ENCODE measurements at places on chromosomes 7 and 10. TPM values are rescaled to one million over a fixed set of nuclear protein-coding genes. Genes with fewer than 3 reads are reported as not detected.

- DNase-seq = no peak
Measured at GRCh38 chr10:3814838-3815220, 29.8 kb upstream of the KLF6 start.

DNA sequence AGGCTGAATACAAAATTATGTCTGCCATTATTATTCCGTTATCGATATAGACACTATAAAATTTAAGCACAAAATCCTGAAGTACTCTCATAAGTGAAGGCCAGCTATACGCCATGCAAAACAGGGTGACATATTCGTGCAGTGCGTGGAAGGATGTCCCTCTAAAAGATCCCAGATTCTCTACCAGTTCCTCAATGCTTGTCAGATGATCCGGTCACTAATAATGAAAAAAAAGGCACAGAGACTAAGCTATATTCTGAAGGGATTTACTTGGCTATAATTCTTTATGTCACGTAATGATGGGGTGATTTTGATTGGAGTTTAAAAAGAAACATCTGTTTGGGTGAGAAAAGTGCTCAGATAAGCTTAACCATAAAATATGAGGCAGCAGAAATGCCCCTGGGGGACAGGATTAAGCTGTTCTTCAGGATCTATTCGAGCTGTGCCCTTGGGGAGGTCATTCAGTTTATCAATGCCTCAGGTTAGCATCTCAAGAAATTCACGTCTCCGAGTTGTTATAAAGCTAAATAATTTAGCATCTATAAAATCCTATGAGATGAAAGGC is 229.7 kb upstream of the PITRM1 start:
- DNase-seq = no peak

The TAS2R38 gene
- not detected for total RNA-seq

GRCh38 chr7:118094044-118094443 is 89.9 kb upstream of the LSM8 start:
- DNase-seq = no peak

- no peak for DNase-seq
Measured at GRCh38 chr10:131920693-131921092, 19.9 kb downstream of the PPP2R2D start.

The HYAL4 gene
- total RNA-seq = not detected

The CCDC136 gene
- total RNA-seq = 74.2 TPM

DNA sequence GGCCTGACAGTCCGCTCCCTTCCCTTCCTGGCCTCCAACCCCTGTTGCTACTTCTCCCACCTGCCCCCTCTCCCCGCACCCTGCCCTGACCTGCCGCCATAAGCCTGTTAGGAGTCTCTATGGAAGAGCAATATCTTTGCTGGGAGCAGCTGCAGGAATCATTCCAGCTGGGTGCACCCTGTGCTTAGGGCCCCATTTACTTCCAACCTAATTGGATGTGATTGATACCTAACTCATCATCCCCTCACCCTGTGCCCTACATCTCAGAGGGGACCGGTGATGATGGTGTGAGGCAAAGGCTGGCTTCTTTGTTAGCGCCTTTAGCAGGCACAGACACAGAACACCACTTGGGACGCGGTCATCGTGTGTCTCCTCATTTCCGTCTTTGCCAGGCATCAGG is 80.0 kb upstream of the FAM180A start:
- no peak for DNase-seq

DNA sequence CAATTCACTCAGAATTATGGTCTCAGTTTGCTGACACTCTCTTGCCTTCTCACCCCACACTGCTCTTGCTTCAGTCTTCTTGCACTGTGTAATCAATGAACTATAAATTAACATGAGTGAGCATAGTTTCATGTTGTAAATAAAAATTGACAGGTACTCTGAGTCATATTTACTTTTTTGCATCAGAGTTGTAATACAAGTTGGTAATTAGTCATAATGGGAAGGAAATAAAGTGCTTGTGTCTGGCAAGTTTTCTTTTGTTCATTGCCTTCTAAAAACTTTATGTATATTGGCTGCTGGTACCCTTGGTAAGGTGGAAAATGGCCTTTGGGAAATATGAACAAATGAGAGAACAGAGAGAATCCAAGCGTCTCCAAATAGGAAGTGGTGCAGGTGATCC is 169.3 kb upstream of the MAGI2 start:
- no peak for DNase-seq

- DNase-seq = no peak
Measured at GRCh38 chr7:29853789-29854188, 47.5 kb downstream of the WIPF3 start.

- DNase-seq = no peak
Measured at GRCh38 chr10:93079663-93080349, 6.1 kb downstream of the CYP26A1 start.

DNA sequence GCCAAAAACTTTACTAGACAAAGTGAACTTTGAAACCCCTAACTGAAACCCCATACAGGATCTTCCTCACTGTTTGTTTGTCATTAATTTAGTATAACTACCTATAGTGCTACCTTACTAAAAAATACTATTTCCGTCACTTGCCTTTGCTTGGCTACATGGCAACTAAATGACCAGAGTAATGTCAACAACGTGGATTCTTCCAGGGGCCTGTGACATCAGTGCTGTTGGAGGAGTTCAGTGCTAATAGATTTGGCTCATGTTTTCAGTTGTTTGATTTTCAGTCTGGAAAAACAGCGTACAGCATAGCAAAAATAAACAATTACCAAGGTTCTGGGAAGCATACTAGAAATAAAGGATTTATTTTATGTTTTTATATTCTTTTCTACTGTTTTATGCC is 3.0 kb upstream of the ASB15 start:
- DNase-seq = no peak

The PRF1 gene
- total RNA-seq = not detected

GRCh38 chr10:32298075-32298812 is 48.7 kb downstream of the EPC1 start:
- no peak for DNase-seq

DNA sequence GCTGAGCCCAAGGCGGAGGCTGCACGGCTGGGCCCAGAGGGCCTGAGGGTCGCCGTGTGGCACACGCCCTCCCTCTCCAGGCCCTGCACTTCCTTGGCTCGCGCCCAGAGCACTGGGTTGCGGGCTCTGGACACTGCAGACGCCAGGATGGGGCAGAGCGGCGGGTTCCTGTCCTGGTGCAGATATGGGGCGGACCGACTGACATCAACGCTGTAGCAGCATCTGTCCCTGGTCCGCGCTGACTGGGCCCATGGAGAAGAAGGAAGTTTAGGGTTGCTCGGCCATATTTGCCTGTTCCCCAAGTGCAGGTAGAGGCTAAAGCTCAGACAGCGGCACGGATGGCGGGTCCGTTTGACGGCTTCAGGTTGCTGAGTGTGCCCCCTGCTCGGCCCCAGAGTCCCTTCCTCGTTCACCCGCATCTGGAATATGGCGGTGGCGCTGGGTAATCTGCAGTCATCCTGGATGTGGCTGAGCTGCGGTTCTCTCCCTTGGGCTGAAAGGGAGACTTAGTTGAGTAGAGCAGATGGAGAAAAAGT is 116.1 kb downstream of the OR13A1 start:
- DNase-seq = no peak

DNA sequence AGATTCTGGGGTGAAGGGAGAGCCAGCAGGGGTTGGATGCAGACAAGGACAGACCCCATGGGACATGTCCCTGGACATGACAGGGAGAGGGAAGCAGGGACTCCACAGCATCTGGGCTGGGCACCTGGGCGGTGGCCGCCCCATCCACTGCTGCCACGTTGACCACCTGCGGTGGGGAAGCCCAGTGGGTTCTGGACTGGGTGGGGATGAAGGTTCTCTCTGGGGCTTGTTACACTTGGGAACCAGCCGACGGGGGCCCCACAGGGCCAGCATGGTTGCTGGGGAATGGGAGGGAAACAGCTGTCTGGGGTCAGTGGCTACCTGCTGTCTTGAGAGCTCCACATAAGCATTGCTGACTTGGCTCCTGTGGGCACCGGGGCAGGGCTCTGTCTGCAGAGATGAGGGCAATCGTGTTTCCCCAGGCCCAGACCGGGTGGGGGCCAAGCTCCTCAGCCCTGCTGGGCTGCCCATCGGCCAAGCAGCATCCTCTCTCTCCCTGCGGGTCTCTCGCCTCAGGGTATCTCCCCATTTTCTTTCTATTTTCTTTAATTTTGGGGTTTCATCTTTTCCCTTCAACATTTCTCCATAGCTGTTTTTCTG is 443.6 kb upstream of the PFKP start:
- DNase-seq = no peak

The FBXL13 gene
- 9.2 TPM for total RNA-seq

The MMRN2 gene
- total RNA-seq = 1.6 TPM

The LRRC18 gene
- total RNA-seq = not detected

GRCh38 chr10:12637649-12638048 is 288.3 kb downstream of the CAMK1D start:
- no peak for DNase-seq

DNA sequence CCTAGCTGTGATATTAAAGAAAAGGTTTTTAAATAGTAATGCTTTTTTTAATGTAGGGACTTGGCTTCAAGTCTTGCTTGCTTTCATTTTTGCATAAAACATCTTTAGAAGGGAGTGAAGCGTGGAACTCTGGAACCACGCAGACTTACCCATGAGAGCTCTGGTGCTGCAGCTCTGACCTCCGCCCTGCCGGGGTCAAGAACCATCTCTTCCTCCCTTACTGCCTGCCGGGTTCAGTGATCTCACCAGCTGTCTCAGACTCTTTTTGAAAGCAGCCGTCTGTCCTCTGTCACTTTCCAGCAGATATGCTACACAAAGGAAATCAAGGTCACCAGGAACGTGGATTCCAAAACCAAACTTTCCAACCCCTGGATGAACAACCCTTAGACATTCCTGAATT is 353.8 kb downstream of the GPR37 start:
- DNase-seq = no peak

The SRRM3 gene
- 2.5 TPM for total RNA-seq

DNA sequence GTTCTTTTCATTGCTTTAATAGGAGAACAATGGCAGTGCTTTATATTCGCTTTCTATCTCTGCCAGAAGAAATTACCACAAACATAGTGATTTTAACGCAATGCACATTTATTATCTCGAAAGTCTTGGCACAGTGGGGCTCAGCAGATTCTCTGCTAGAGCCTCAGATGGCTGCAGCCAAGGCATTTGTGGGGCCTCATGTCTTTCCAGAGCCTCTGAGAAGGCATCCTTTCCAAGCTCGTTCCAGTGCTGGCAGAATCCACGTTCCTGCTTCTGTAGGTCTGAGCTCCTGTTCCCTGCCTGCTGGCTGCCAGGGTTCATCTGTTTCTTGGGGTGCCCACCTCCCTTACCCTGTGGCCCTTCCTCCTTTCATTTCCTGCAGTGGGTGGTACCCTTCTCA is 60.2 kb downstream of the LRRC18 start:
- DNase-seq = no peak

DNA sequence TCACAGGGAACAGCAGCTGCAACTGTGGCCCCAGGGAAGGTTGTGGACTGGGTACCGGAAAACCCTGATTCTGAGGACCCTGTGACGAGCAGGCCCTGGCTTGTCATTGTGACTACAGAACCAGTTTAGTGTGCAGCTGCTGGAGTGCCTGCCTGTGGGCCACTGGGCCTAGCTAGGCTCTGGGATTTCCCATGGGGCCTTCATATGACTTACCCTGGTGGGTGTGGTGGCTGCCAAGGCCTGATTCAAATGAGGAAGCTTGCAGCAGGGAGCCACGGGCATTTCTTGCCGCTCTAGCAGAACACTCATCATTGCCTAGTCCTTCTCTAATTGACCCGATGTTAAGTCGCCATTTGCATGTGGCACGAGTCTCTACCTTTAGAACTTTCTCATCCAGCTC is 14.7 kb upstream of the CAMK2G start:
- no peak for DNase-seq

GRCh38 chr10:80166581-80167470 is 34.3 kb downstream of the PLAC9 start:
- no peak for DNase-seq

GRCh38 chr10:133527771-133528271 is 658 bp downstream of the CYP2E1 start:
- no peak for DNase-seq

- DNase-seq = no peak
Measured at GRCh38 chr10:133421336-133422222, 2.8 kb downstream of the SPRN start.
